ENCODE measurements at places on chromosomes 16 and 17. TPM values are rescaled to one million over a fixed set of nuclear protein-coding genes. Genes with fewer than 3 reads are reported as not detected.

DNA sequence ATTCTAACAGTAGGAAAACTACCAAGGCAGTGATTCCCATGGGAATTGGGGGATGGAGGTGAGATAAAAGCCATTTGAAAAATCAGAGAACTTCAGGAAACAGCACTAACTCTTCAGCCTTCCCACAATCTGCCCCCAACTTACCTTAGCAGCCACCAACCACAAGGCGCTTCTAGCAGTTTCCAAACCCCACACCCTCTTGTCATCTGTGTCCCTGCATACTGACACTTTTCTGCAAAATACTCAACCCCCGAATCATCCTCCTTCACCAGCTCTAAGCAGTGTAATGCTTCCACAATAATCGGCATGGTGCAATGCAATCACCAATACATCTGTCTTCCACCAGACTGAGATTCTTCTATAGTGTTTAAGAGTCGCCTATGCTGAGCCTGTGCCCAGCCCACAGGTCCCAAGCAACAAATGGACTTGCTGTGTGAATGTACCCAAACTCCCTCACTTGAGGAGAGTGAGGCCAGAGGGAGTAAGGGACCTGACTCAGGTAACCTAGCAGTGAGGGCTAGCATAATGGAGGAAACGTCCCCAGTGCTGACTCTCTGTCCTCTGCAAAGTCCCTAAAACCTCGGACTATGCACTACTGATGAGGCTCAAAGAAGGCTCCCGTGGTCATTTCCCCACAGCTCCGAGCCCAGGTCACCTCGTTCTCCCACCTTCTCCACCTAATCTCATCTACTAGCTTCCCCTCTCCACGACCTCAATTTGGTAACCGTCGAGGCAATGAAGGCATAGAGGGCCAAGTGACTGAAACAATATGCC lies 943 bp downstream of the DYNC1LI2 start:
- DNase-seq = peak; percentile 14

DNA sequence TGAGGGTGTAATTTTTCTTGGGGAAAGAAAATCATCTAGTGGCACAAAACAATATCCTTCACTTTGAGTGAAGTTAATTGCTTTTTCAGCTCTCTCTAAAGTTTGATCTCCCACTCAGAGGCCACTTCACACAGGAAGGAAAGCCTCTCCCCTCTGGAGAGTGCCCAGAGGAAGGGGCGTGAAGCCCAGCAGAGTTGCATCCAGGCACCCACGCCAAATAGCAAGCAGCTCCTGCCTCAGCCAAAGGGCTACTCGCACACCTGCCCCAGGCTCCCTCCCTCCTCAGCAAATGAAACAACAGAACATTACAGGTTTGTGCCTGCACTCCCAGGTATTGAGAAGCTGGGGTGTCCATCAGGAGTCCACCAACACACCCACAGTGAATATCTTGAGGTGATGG lies 183.0 kb upstream of the RPL38 start:
- no peak for DNase-seq

- DNase-seq = no peak
Observed at GRCh38 chr17:45313996-45314740, 2.7 kb downstream of the MAP3K14 start.

DNA sequence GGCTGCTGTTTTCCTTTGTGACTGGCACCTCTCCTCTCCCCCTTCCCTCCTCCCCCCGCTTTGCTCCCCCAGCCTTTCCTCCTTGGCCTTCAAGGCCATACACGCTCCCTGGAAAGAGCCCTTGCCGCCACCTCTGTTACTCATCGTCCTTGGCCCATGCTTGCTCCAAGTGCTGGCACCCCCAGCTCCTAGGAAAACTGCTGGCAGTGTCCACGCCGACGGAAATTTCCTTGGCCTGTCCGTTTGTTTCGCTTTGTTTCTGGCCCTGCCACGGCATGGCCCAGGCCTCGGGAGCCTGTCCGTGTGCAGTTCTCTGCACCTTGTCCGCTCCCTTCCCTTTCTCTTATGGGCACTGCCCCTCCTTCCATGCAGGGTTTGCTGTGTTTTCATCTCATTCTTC lies 18.0 kb downstream of the CA5A start:
- no peak for DNase-seq

DNA sequence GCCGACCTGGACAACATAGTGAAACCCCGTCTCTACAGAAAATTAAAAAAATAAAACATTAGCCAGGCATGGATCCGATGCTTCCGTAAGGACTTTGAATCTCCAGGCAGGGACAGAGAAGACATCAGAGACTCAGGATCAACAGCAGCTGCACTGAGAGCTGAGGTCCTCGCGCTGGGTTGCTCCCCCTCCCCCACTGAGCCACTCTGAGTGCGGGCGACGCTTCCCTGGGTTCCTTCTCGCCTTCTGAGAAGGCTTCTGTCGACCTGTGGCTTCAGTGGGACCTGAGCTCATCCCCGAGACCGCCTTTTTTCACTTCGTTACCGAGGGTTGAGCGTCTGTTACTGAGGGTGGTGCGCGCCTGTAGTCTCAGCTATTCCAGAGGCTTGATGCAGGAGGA lies 20.4 kb downstream of the ACTG1 start:
- no peak for DNase-seq

DNA sequence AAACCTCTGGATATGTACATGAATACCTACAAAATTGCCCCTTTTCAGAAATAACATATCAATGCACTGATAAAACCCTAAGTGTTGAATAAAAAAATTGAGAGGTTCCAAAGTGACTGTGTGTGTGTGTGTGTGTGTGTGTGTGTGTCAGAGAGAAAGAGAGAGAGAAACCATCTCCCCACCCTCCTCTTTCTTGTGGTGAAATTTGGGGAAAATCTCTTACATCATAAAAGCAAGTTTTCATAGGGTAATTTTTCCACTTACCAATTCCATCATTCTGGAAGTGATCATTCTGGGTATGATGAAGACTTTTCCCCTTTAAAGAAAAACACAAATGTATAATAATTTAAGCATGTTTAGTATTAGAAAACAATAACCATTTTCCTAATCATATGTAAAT lies 79.3 kb downstream of the CACNG1 start:
- no peak for DNase-seq

DNA sequence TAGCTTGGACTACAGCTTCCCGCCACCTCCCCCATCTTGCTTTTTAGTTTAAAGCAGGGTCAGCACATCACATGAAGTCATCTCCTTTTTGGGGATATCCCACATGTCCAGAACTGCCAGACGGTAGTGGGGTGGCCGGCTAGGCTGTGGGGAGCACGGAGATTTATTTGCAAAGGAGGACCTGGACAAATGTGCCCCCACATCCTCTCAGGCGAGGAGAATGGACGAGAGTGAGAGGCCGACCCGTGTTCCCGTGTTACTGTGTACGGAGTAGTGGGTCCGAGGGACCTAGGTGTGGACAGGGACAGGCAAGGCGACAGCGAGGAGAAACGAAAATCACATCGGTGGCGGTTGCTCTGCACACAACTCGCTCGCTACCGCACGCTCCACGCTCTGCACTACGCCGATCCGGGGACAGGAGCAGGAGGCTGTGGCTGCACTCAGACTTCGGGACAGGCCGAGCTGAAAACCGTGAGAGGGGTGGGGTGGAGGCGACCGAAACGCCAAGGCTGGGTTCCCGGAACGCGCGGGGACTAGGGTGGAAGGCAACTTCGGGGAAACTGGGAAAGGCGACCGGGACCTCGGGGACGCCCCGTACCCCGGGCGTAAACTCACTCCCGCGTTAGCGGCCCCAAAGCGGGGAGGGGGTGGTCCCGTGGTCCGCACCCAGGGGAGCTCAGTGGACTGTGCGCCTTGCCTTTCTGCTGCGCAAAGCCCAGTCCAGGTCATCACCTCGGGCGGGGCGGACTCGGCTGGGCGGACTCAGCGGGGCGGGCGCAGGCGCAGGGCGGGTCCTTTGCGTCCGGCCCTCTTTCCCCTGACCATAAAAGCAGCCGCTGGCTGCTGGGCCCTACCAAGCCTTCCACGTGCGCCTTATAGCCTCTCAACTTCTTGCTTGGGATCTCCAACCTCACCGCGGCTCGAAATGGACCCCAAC lies at the start of gene MT1A:
Gene MT1A, plus strand, starts transcription at position 853 of the 937 bp plus-strand sequence. Its CDS starts 73 bp downstream, at position 926.
- DNase-seq = peak; percentile 52

CCDC200 gene
- not detected for total RNA-seq

PRDM7 gene
- not detected for total RNA-seq

MRTFB gene
- total RNA-seq = 16.9 TPM

DNA sequence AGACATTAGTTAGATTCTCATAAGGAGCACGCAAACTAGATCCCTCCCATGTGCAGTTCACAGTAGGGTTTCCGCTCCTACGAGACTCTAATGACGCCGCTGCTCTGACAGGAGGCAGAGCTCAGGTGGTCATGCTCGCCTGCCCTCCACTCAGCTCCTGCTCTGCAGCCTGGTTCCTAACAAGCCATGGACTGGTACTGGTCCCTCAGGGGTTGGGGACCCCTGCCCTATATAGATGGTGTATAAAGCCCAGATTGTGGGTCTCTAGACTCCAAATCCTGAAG lies 52.1 kb upstream of the LYRM9 start:
- DNase-seq = no peak

DNA sequence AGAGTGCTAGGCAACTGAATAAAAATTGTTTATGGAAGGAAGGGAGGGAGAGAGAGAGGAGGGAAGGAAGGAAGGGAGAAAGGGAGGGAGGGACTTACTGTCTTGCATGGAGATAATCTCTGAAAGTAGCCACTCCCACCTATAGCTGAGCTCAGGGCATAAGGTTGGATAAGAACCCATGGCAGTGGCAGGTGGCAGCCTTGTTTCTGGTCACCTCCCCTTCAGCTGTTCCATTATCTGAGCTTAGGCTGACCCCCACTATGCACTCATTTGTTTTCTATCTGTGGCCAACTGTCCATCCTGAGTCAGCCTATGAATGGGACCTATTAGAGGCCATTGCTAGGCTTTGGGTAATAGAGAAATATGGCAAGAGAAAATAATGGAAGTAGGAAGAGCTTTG lies 25.3 kb upstream of the MTMR4 start:
- DNase-seq = no peak

Measured in activated CD4-positive, alpha-beta T cell treated with anti-CD3 and anti-CD28 coated beads for 36 hours (primary cell).